Activated CD8-positive, alpha-beta T cell treated with anti-CD3 and anti-CD28 coated beads for 36 hours (primary cell): ENCODE measurements at places on chromosomes 5 and 9. TPM values are rescaled to one million over a fixed set of nuclear protein-coding genes. Genes with fewer than 3 reads are reported as not detected.

DNA sequence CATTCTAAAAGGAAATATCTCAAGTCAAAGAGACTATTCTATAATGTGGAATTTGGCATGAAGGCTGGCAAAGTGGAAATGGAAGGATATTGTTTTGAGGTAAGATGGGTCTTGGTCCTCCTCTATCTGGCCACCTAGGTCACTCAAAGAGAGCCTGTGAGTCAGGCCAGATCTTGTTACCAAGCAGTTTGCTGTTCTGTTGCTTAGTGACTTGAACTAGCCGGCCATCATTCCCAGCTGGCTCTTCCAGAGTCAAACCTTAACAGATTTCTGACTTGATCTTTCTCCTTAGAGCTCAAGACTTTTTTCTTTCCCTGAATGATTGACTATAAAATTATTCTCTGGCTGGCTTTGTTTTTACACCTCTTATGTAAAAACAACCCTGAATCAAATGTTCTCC lies 136.1 kb downstream of the PDE4D start:
- no peak for DNase-seq

DNA sequence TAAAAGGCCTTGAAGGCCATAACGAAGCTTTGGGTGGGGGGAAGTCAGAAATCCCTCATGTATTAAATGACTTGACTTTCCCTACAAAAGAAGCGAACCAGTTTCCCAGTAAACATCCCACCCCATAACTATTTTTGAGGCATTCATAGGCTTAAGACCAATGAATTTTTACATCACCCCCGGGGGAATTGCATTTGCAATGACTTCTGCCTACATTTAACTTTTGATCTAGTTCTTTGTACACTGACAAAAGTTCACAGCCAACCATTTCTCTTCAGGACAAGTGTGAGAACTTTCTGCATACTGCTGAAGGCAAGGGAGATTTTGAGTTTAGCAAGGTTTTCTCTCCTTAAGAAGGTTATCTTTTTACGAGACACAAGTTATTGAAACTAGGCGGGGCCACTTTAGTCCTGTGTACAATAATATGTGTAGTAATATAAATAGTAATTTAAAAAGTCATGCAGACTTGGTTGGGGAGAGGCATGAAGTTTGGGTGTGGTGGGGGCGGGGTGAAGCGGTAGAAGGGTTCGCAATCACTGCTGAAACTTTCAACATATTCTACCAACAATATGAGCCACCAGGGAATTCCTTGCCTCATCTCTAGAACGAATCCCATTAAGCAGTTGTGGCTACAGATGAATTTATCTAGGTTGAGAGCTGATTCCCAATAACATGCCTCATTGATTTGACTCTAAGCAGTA lies 2.5 kb downstream of the TJP2 start:
- DNase-seq = no peak

GRCh38 chr9:106615118-106615889 lies 247.7 kb upstream of the ZNF462 start:
- DNase-seq = no peak

- DNase-seq = no peak
Measured at GRCh38 chr9:131190191-131190590, 64.8 kb downstream of the NUP214 start.

DNA sequence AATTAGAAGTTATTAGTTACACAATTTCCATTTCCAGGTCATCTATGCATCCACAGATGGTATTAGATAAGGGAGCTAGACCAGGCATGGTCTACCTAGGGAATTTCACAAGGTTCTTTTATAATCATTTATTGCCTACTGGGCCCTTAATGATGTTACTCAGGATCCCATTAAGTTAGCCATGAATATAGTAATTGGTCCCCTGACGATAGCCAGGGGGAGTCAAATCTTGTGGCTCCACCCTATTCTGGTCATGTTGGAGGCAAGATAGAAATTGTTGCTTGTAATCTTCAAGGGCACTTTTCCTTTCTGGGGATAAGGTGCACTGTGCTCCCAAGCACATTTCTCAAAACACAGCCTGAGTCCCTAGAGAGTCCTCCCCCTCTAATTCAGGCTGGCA lies 14.1 kb upstream of the ELL2 start:
- no peak for DNase-seq

- no peak for DNase-seq
Measured at GRCh38 chr5:57346328-57346727, 136.3 kb downstream of the ACTBL2 start.

DNA sequence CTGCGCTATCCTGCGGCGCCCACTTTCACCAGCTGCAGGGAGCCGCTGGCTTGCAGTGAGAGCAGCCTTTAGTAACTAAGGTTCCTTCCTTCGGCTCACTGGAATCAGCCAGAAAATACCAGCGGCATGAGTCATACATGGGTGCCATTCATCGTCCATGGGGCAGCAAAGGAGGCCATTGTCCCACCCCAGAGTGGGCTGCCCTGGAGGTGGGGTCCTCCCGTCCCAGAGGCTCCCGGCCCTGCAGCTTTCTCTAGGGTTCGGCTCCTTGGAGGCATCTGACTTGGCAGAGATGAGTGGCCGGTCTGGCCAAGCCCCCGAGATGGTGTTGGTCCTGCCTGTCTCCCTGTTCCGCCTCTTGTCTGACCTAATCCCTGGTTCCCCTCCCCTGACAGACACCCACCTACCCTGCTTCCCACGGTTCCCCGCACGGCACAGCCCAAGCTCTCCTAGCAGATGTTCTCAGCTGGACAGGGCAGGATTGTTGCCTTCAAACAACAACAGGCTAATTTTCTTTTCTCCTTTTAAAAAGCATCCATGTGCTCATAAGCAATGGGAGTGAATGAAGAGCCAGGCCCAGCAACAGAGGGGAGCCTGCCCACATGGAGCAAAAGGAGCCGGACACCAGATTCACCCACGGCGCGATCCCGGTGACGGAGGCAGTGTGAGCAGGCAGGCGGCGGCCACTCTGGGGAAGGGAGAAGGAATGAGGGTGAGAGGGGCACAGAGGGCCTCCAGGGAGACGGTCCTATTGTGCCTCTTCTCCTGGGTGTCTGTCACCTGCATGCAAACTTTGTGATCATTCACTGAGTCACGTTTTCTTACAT lies 97.0 kb upstream of the COL5A1 start:
- no peak for DNase-seq

DNA sequence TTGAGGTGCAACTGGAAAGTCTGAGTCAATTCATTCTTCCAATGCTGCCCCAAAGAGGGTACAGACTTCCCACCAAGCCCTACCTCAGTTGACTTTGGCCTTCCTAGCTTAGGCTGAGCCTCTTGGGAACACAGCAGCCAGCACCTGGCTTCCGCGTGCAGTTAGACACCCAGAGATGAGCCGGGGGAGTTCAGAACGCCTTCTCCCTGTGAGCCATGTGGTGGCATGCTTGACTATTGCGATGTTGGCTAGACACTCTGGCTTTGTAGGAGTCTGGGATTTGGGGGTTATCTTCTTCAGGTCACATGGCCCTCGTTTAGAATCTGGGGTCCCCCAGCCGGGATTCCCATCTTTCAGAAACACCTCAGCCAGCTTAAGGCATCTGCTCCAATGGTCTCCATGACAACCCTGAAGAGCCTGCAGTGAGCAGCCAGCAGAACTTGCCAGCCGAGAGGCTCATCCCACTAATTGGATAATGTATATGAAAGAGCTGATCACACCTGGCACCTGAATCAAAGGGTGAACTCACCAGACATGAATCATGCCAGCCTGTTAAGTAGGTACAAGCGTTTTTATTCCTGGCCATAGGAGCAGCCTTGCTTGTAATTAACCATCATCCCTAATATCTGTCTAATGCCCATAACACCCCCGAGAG lies 167.5 kb downstream of the SYK start:
- DNase-seq = no peak

- DNase-seq = no peak
Measured at GRCh38 chr9:136307215-136307750, 3.4 kb upstream of the CCDC187 start.

- DNase-seq = no peak
Measured at GRCh38 chr9:21904371-21904770, 89.8 kb downstream of the CDKN2A start.

DNA sequence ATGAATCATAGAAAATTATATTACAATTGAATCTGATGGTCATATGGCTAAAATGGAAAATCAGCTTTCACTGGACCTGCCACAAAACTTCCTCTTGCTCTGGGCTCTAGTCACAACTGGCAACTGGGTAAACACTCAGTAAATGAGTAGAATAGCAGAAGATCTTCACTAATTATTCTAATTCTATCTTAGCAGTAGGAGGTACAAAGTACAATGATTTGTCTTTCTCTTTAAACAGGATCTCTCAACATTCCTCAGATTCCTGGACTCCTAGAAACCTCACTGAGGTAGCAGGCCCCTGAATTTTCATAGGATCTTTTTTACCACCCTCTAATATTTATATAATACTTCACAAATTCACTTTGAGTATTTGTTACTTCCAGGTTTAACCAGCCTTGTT lies 239.9 kb upstream of the SMARCA2 start:
- DNase-seq = no peak

GRCh38 chr9:2107906-2108451 lies 92.8 kb downstream of the SMARCA2 start:
- no peak for DNase-seq

- no peak for DNase-seq
Measured at GRCh38 chr5:98989727-98990126, 60.9 kb upstream of the CHD1 start.

- no peak for DNase-seq
Measured at GRCh38 chr9:108877524-108877923, 15.5 kb downstream of the ACTL7A start.

GRCh38 chr9:112558978-112559377 lies 72.4 kb downstream of the KIAA1958 start:
- DNase-seq = no peak

DNA sequence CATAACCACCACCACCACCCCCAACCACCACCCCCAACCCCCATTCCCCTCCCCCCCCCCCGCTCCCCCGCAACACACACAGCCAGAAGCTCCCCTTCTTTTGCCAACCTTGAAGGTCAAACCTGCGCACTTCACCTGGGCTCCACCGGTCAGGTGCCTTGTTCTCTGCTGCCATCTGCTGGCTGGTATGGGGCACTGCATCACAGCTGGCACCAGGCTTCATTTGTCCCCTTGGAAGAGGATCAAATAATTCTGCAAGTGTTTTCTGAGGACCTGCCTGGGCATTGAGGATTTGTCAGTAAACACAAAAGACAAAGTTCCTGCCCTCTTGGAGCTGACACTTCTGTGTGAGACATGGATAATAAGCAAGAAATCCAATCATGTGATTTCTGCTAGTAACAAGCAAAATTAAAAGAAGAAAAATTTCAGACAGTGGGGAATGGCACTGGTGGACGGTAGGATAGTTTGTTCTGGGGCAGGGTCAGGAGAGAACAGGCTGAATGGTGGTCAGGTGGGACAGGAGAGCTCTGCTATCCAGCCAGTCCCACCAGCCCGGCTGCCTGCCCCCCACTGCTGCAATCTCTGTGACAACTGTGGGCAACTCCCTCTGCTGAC lies 55.6 kb upstream of the LMX1B start:
- DNase-seq = peak; percentile 76

GRCh38 chr9:65411901-65412300 lies 126.9 kb upstream of the FOXD4L5 start:
- DNase-seq = no peak

GRCh38 chr5:173326501-173326960 lies 1.7 kb downstream of the STC2 start:
- DNase-seq = peak; percentile 20

DNA sequence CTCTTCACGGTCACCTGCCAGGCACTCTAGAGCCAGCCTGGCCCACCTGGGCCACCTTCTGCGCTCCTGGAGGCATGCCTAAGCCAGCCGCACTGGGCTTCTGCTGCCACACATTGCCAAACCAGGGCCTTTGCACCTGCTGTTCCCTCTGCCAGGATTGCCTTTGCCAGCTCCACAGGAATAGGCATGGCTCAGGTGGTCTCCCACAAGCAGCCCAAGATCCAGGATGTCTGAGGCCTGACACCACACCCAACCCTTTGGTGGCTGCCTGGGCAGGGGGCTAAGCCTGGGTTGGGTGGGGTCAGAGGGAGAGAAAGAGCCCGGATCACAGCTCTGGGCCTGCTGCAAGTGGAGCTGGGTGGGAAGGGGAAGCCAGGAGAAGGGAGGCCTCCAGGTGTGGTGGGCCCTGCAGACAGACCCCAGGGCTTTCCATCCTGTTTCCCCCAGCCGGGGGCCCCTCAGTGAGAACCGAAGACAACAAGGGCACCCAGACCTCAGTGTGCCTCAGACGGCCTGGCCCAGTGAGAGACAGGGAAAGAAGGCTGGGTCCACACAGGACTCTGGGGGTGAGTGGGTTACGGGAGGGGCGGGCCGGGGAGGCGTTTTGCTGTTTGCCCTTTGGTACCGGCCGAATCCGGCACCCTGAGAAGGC lies 672 bp upstream of the SUSD3 start:
- no peak for DNase-seq

GRCh38 chr5:68169903-68170302 lies 45.7 kb upstream of the PIK3R1 start:
- DNase-seq = no peak

- DNase-seq = no peak
Measured at GRCh38 chr5:159912033-159912800, 4.1 kb upstream of the ADRA1B start.

GRCh38 chr5:60492958-60493357 lies 207.0 kb downstream of the DEPDC1B start:
- DNase-seq = no peak

- DNase-seq = no peak
Measured at GRCh38 chr9:136376457-136376856, 3.0 kb upstream of the CARD9 start.

DNA sequence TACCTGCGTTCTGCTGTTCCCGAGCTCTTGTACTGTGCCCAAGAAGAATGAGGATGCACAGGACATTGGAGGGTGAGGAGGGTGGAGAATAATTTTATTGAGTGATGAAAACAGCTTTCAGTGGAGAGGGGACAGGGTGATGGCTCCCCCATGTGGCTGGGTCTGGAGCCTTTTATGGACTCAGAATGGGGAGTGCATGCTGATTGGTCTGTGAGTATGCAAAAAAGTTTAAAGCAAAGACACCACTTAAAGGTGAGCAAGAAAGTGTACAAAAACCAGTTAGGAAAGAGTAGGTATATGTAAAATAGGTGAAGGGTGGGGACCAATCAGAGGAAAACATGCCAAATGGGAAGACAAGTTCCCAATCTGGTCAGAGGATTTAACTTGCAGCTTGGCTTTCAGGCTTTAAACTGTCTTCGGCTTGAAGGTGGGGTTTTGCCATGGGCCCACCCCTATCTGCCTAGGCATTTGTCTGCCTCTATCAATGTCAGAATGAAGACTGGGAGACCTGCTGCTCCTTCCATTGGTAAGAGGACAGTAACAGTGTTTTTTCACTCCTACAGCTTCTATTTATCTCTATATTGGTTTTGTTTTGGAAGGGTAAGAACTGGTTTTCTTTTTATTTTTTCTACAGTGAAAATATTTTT lies 118.0 kb upstream of the RAI14 start:
- DNase-seq = no peak

- DNase-seq = no peak
Measured at GRCh38 chr5:102664616-102665335, 90.3 kb upstream of the PAM start.

Gene F2RL1
- total RNA-seq = 1.8 TPM

Gene GRXCR2
- not detected for total RNA-seq

Gene MRPS27
- total RNA-seq = 91.5 TPM

Gene TMEFF1
- 0.68 TPM for total RNA-seq

Gene TMEM215
- not detected for total RNA-seq

Gene IL13
- 4.8 TPM for total RNA-seq

Gene NMUR2
- not detected for total RNA-seq

Gene GDF9
- total RNA-seq = 0.94 TPM
